ENCODE measurements at places on chromosomes 4 and X.

DNA sequence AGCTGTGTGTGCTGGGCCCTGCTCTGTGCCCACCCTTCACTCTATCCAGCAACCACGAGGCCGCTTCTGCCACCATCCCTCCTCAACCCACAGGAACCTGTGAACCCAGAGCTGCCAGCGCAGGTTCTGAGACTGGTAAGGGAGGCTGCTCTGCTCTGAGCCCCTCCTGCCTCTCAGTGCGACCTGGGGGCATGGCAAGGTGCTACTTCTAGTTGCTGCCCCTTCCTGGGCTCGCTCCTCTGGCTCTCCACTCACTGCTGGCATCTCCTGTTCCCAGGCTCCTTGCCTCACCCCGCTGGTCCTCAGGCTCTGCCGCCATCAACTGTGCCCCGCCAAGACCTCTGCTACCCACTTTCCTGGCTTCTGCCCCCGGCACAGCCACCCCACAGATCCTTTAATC, 39.3 kb downstream of the RNF212 start:
- DNase-seq = no peak

GRCh38 chr4:119894650-119895208, 171.9 kb downstream of the MAD2L1 start:
- no peak for DNase-seq

- no peak for DNase-seq
These were observed 782 bp downstream of the ARHGAP24 start for GRCh38 chr4:85475631-85476233.

GRCh38 chrX:12672367-12673106, 118.7 kb upstream of the PRPS2 start:
- DNase-seq = no peak

DNA sequence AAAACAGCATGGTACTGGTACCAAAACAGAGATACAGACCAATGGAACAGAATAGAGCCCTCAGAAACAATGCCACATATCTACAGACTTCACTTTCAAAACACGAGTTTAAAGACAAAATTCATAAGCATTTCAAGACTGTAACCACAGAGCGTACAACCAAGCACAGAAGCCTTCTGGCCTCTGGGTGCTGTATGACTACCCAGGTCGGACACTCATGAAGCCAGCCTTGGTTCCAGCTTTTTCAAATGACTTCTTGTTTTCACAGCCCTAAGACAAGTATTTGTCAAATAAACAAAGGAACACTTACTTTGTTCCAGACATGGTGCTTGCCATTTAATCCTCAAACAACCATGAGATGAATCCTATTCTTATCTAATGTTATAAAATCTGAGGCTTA, 536.1 kb upstream of the NR3C2 start:
- DNase-seq = no peak

- DNase-seq = no peak
These were observed 2.9 kb downstream of the TMEM131L start for GRCh38 chr4:153469031-153469430.

- DNase-seq = peak; percentile 76
These were observed at the start of the genes SATL1 and ZNF711 for GRCh38 chrX:85243761-85244449. SATL1 (minus strand) TSS chrX:85243779; CDS start chrX:85108968, 134,811 bp downstream. ZNF711 (plus strand) TSS chrX:85243991; CDS start chrX:85247573, 3,582 bp downstream.

DNA sequence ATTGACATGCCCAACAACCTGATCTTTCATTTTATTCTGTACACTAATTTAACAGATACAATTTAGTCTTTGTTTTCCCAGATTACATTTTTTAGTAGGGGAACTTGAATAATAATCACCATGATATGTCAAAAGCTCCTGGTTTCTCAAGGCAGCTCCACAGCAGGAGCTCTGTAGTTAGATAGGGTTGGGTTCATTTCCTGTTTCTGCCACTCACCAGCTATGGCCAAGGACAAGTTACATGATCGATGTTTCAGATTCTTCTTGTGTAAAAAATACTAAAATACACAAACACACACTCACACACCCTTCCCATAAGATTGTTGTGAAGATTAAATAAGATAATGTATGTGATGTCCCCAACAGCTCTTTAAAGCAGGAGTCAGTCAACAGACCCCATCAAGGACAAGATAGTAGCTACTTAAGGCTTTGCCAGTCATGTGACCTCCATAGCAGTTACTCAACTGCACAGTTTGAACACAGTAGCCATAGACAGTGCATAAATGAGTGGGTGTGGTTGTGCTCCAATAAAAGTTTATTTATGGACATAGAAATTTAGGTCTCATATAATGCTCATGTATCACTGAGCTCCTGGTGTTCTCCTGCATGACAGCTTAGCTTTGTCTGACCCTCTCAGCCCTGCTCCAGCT, 18.4 kb downstream of the GUCY1A1 start:
- DNase-seq = no peak

DNA sequence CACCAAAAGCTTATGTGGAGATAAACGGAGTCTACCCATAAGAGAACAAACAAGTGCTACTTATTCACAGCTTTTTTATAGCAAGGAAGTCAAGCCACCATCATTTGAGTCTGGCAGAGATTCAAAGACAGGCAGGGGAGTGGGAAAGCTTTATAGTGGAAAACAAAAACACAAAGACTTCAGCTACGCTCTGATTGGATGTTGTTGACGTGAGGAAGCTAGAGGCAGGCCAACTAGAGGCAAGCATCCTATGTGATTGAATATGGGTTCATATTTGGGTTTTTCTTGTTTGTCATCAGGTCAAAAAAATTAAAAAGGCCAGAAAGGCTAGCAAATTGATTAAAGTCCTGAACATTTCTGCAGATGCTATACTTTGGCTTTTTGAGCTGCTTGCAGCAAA, 719 bp upstream of the TCEAL4 start:
- DNase-seq = no peak

DNA sequence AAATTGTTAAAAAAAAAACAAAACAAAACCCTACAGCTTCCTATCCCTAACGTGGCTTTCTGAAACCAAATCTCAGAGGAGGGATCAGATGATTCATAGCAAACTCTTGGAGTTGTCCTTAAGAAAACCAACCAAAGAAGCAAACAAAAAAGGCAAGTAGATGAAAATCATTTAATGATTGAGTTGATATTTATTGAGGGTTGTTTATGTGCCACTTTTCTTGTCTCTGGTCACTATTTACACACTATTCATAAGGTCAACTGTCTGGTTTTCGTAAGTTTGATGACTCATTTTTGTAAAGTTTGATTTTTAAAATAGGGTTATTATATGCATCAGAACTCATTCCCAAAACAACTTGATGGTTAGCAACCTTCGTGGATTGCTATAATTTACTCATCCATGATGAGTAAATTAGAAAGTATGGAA, 133.4 kb downstream of the UNC5C start:
- DNase-seq = no peak

GRCh38 chr4:6049278-6049677, 31.0 kb upstream of the C4orf50 start:
- no peak for DNase-seq

GRCh38 chrX:123846577-123847038, 13.2 kb upstream of the XIAP start:
- no peak for DNase-seq

GRCh38 chrX:105650577-105650976, 171.8 kb upstream of the NRK start:
- no peak for DNase-seq

DNA sequence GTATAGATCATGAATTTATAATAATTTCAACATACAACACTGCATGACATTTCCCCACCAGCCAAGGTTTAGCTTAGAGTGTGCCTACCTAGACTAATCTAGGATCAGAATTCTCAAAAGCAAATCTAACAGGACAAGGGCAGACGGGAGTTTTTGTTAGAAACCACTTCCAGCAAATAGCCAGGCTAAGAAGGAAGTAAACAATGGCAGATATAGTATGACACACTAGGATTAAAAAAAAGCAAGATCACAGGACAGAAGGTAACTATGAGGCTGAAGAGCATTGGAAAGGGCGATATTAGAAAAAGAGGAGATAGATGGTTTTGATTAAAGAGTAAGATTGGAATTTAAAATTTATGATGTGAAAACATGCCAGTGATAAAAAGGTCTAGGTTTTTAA, 124.8 kb downstream of the LRBA start:
- no peak for DNase-seq

DNA sequence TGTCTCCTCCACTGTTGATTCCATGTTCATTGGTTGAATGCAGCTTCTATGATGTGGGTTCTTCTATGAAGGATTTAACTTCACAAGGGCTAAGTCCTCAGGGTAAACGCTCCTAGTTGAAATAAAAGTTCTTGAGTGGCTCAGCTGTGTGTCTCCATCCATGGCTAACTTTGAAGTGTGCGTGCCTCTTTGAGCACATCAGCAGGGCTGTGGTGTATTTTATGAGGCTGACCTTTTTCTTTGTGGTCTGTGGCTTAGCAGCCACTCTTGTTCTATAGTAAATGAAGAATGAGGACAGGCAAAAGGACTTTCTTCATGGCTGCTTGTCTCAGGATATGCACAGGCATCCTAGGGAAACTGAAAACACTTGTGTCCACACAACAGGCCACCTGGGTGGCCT, 88.5 kb downstream of the KIT start:
- no peak for DNase-seq

GRCh38 chr4:98203332-98204235, 57.6 kb upstream of the RAP1GDS1 start:
- no peak for DNase-seq

DNA sequence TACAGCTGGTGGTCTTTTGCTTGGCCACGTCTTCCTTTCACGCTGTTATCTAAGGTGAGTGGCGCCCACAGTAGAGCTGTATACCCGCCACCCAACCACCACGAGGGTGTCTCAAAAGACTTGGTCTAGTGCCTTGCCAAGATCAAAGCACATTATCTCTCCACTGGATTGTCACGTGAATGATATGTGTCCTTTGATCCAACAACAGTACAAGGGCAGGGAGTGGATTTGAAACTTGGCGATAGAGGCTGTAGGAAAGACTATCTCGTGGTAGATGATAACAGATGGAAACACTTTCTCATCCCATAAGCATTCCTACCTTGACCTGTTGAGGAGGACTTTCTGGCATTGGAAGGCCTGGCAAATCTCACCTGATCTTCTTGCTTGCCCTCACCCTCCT, 37.7 kb upstream of the BCLAF3 start:
- DNase-seq = no peak

GRCh38 chr4:31715302-31715701, 995.1 kb downstream of the PCDH7 start:
- no peak for DNase-seq

GRCh38 chrX:69988955-69989394, 60.8 kb downstream of the AWAT2 start:
- DNase-seq = no peak

GRCh38 chr4:70938086-70938485, 35.9 kb downstream of the MOB1B start:
- no peak for DNase-seq

DNA sequence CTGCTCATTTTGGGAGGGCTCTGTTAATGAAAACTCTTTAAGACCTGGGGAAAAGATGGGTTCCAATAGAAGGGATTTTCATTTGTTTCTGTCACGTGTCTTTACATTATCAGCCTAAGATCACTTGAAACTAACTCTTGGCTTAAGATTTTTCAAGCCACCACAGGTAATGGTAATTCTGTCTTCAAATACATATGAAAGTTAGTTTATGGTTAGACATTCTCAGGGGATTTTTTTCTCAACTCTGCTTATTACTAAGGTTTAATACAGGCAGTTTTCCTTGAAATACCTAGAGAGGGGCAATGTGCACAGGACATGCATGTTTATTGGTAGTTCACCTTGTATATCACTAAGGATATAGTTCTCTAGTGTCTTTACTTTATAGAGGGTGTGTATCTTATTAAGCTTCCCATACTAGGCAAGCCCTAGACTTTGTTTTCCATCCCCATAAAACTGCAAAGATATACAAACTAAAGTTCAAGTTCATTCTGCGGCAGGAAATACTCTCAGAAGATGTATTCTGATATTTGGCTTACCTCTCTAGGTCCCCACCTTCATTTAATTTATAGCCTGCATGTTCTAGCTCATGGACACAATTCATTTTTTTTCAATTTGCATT, 38.2 kb upstream of the MYOZ2 start:
- no peak for DNase-seq

GRCh38 chr4:24927049-24927448, 14.2 kb upstream of the CCDC149 start:
- no peak for DNase-seq

DNA sequence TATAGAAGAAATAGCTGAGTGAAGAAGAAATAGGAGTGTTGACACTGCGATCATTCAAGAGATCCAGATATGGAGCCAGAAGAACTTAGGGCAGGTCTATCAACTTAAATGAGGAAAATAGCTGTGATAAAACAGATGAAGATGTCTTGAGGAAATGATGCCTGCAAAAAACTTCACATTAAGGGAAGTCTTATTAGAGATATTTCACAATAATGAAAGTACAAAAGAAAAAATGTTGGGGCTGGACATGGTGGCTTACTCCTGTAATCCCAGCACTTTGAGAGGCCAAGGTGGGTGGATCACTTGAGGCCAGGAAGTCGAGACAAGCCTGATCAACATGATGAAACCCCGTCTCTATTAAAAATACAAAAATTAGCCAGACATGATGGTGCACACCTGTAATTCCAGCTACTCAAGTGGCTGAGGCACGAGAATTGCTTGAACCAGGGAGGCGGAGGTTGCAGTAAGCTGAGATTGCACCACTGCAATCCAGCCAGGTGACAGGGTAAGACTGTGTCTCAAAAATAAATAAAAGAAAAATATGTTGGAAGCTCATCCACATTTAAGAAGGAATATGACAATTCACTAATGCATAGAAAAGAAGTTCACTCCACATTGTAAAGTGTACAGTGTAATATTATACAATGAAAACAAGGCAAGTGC, 56.3 kb downstream of the PKD2 start:
- DNase-seq = no peak

DNA sequence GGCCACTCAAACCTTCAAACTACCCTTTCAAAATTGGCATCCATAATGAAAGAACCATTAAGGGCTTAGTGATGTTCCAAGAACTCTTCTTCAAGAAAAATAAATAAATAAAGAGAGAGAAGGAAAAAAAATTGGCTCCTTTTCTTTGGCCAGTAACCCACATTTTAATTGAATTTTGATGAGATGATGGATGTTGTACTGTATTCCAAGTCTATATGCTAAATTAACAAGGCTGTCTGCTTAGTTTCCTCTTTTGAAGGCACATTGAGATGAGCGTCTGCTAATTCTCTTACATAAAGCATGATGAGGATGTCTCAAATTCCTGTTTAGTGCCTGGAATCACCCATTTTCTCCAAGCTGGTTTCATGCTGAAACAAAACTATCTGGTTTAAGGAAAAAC, 33.4 kb downstream of the PHOX2B start:
- no peak for DNase-seq

DNA sequence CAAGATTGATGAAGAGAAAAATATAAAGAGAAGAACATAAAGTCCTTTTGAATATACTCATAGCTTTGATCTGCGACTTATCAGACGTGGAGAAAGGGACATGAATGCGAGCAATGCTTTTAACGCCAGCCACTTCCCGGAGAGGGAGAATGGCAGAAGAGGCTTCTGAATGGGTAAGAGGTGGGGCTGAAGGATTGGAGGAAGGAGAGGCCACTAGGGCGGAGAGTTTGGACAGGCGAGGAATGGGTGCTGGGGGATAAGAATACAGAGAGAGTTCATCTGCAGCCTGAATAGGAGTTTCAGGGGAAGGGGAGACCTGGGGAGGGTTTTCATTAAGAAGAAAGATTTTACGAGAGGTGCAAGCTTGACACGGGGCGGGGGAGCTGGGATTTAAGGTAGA, 2534.9 kb downstream of the PCDH7 start:
- DNase-seq = no peak

- DNase-seq = no peak
These were observed 26.5 kb upstream of the MRFAP1 start for GRCh38 chr4:6613676-6614651.

GRCh38 chrX:123518791-123519190, 214.1 kb downstream of the THOC2 start:
- no peak for DNase-seq

Data from right renal cortex interstitium (tissue), 3 donors.